HL-60 (cell line): ENCODE measurements at places on chromosomes 11 and 22.

DNA sequence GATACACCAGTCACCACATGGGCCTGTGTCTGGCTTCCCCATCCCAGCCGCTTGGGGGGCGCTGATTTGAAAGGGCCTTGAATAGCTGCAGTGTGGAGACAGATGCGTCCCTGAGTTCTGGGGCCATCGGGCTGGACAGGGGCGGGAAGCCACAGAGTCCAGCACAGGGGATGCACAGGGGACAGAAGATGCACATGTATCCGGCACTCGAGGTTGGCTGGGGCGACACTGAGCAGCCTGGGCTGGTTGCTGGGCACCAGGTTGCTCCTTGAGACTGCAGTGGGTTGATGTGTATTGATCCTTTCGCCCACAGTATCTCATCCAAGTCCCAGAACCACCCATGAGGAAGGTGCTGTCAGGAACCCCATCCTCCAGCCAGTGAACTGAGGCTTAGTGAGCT is 99.3 kb upstream of the SYT13 start:
- DNase-seq, result no peak

- no peak for DNase-seq
Measured at GRCh38 chr22:50123119-50123518, 33.3 kb downstream of the MOV10L1 start.

DNA sequence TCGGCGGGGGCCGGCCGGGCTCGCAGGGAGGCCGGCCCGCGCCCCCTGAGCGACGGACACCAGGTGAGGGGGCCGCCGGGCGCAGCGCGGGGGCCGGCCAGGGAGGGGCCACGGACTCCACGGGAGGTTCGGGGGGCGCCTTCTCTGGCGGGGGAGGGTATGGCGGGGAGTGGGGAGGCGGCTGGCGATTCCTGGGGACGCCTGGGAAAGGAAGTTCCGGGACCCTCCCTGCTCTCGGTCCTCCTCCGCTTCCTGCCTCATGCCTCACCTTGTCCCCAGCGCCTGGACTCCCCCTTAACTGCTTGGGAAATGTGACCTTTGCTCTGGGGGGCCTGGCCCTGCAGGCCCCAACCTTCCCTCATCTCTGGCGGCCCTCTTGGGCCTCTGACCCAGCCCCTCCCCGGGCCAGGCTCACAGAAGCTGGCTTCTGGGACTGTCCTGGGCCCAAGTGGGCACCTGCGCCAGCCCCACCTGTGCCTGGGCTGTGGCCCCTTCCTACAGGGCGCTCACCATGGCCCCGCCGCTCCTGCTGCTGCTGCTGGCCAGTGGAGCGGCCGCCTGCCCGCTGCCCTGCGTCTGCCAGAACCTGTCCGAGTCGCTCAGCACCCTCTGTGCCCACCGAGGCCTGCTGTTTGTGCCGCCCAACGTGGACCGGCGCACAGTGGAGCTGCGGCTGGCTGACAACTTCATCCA is 516 bp downstream of the LRFN4 start:
- DNase-seq, result no peak

DNA sequence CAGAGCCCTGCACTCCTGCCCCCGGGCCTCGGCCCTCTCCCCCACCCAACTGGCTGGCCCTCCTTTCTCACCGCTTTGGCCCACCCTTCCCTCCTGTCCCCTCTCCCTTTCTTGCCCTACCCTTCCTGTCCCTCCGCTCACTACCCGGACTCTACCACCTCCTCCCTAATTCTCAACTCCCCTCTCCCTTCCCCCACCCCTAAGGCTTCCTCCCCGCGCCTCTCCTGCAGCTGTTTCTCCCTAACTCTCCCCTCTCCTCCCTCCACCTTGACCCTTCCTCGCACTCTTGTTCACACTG is 421 bp downstream of the SLC15A3 start:
- DNase-seq, result no peak

GRCh38 chr22:37599153-37599552 is 9.5 kb upstream of the GGA1 start:
- DNase-seq, result no peak

DNA sequence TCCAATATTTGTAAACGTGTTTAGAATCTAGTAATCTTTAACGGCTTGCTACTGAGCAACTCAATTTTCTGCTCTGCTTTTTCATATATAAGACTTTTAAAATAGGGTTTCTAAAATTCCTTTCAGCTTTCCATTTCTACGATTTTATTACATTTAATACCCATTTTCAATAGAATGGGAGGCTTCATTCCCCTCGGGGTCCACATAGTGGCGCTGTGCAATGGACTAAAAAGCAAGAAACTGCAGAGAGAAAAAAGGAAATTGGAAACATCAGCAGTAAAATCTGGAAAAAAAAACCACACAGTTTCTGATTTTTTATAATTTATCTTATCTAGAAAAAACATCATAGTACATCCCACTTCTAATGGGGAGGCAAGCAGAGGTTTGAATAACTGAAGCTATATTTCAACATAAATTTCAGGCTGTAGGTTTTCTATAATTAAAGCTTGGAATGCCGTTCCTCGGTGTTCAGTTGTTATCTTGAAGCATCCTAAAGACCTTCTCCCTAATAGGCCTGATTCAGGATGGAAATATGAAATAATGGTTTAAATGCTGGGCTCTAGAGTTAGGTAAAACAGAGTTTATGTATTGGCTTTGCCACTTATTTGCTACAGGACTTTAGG is 18.7 kb upstream of the JHY start:
- no peak for DNase-seq

GRCh38 chr11:66332371-66333219 is 3.6 kb downstream of the RIN1 start:
- no peak for DNase-seq

DNA sequence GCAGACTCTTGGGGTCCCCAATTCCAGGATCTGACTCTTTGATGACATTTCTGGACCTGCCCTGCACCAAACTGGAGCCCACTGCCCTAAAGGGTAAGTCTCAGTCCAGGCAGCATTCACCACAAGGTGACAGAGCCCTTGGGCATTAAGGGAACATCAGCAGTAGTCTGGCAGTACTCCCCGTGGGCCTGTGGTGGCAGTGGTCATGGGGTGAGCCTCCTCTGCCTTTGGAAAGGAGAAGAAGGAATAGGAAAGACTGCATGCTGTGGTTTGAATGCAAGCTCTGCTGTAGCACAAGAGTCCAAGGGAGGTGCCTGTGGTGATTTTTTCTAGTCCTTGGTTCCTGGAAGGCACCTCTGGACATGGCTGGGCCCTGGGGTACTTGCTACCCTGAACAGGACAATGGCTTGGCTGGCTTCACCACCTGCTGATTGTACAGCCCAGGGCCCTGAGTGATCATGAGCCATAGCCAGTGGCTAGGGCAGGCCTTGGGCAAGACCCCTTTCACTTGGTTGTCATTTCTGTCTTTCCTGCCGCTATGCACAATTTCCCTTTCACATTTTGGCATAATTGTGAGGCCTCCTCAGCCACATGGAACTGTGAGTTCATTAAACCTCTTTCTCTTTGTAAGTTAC is 160.7 kb upstream of the GRIA4 start:
- DNase-seq, result peak; percentile 5

- no peak for DNase-seq
Measured at GRCh38 chr22:50688448-50688847, 15.8 kb downstream of the SHANK3 start.

DNA sequence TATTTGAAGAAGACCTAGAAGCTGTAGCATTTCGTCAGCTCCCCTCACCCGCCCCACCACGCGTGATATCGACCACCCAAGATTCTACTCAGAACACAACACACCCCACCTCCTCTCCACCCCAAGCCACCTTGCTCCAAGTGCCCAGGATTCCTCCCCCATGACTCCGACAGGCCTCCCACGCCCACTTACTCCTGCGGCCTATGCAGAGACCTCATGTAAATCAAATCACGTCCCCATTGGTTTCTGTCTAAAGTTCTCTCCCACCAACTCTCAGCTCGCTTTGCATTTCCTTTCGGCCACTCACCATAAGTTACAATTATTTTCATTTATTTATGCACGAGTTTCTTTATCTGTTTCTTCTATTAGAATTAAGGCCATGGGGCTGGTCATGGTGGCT is 11.0 kb downstream of the TMEM151A start:
- no peak for DNase-seq

DNA sequence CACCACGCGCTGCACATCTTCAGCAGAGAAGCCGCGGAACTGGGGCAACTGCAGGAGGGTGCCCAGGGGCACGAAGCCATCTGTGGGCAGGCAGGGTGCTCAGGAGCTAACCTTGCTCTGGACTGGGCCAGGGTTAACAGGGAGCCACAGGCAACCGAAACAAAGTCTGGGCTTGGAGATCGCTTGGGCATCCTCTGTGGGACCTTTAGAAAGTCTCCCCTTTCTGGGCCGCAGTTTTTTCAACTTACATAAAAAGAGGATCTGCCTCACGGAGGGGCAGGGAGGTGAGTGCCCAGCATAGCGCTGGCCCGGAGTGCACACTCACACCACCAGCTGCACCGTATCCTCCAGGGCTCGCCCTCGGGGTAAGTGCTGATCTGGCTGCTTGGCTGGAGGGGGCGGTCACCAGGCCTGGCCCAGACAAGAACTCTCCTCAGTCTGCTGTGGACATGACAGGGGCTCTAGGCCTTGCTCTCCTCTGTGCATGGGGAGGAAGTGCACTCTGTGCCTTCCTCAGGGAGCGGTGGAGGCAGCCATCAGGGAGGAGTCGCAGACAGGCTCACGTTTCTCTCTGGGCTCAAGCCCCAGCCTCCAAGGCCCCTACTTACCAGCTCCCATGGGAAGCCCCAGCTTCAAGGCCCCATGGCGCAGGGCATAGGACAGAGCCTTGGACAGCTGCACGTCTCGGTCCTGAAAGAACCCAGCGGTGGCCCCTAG is 937 bp downstream of the TRPT1 start:
- DNase-seq, result no peak
